ENCODE measurements at places on chromosomes 12 and 14. TPM values are rescaled to one million over a fixed set of nuclear protein-coding genes. Genes with fewer than 3 reads are reported as not detected.

RPS6KA5 gene
- 4.3 TPM for total RNA-seq

OTUB2 gene
- total RNA-seq: 1.0 TPM

ADGRD1 gene
- 124 TPM for total RNA-seq

TMEM132C gene
- total RNA-seq: 1.1 TPM

CISTR gene
- not detected for total RNA-seq

RFX4 gene
- not detected for total RNA-seq

SLCO1B1 gene
- total RNA-seq: not detected

DAZAP2 gene
- 212 TPM for total RNA-seq

STXBP6 gene
- 26.2 TPM for total RNA-seq

DNA sequence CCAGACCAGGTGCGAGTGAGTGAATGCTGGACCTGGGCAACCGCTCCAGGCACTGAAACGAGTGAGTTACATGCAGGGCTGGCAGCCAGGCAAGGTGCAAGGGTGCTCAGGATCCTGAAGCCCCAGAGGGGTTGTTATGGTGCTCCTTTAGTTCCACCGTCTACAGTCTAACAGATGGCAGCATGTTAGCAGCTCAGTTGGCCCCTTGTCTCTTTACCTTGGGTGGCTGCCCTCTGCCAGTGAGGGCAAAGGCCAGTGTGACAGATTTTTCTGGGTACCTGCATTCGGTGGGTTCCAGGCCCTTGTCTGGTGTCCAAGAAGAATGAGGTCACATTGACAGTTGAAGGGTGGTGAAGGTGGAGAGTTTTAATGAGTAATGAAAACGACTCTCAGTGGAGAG is 106.8 kb downstream of the SLCO1B3 start:
- H3K27me3 ChIP-seq: no peaks in the 10 kb centered on the region
- no peak for DNase-seq
- no peaks in the 10 kb centered on the region for H3K4me1 ChIP-seq
- H3K4me3 ChIP-seq: no peak overlapping the region

DNA sequence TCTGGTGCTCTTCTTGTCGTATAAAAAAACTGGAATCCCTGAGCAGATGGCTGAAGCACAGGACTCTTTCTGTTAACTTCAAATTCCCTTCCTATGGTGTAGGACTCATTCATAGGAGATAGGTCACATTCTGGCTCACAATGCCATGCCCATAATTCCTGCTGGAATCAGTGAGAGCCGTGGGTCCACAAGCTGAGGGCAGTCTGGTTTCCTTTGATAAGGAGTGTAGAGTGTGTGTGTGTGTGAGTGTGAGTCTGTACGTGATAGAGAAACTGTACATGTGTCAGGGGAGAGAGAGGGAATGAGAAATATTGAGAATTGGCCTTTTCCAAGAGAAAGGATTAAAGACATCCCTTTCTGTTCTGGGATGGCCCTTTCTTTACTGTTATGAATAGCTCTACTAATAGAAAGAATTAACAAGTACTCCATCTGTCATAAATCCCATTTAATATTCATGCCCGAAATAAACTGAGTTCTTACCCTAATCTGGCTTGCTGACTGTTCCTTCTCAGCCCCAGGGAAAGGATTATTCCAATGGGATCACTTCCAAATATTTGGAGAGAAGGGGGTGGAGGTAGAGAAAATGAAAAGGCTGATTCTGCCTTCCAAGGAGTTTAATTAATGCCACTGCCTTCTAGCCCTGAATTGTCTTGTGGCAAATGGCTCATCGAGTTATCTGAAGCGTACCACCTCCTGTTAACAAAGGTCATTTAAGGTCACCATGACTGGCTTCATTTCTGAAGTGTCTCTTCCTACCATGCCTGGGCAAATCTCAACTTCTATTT is 79.0 kb downstream of the TMX1 start:
- H3K36me3 ChIP-seq: no peaks in the 10 kb centered on the region
- H3K27ac ChIP-seq: no peak overlapping the region
- no peaks in the 10 kb centered on the region for H3K27me3 ChIP-seq
- no peaks in the 10 kb centered on the region for H3K4me1 ChIP-seq
- H3K4me3 ChIP-seq: no peak overlapping the region

DNA sequence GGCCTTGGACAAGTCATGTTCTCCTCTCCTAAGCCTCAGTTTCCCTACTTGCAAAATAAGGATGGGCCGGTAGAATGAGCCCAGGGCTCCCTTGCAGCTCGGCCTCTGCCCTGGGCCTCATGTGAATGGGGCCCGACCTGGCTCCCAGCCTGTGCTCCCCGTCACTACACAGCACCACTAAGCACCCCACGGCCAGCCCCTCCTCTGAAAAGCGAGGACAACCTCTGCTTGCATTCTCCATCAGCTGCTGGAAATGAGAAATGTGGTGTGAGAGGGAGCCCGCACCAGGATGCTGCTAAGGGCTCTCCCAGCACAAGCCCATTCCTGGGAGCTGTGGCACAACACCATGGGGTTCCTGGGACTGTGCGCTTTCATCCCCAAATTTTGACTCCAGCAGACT is 10.2 kb downstream of the SLC25A47 start:
- peaks cover 51% of the 10 kb centered on the region for H3K36me3 ChIP-seq
- H3K4me3 ChIP-seq: no peak overlapping the region
- no peaks in the 10 kb centered on the region for H3K4me1 ChIP-seq
- no peak for DNase-seq

GRCh38 chr14:104975481-104976197 is 2.5 kb downstream of the AHNAK2 start:
- H3K4me1 ChIP-seq: peaks cover 83% of the 10 kb centered on the region
- no peak overlapping the region for H3K27ac ChIP-seq
- no peaks in the 10 kb centered on the region for H3K27me3 ChIP-seq
- H3K4me3 ChIP-seq: no peak overlapping the region
- no peaks in the 10 kb centered on the region for H3K36me3 ChIP-seq
- DNase-seq: peak; percentile 76

DNA sequence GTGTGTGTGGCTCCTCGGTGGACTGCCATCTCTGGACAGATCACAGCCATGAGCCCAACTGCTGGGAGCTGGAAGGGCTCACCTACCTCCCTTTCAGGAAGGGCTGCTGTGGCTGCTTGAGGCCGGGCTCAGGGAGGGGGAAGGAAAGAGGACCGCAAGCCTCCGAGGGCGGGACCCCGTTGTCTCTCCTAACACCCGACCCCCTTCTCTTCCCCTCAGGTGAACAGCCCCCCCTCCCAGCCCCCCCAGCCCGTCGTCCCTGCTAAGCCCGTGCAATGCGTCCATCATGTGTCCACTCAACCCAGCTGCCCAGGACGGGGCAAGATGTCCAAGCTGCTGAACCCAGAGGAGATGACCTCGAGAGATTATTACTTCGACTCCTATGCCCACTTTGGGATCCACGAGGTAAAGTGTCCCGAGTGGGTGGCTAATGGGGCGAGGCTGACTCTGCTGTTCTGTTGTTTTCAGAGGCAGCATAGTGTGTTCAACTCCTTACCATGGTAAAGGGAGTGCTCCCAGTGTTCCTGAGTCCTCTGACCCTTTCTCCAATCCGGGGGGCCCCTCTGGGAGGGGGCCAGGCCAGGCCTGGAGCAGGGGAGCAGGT is 49.5 kb downstream of the PRMT8 start:
- no peak overlapping the region for H3K4me3 ChIP-seq
- H3K4me1 ChIP-seq: no peaks in the 10 kb centered on the region
- H3K27me3 ChIP-seq: no peaks in the 10 kb centered on the region

GRCh38 chr12:54159140-54159539 is 29.6 kb downstream of the SMUG1 start:
- no peak overlapping the region for H3K4me3 ChIP-seq
- no peaks in the 10 kb centered on the region for H3K36me3 ChIP-seq
- no peaks in the 10 kb centered on the region for H3K4me1 ChIP-seq
- peak; percentile 57 for DNase-seq
- H3K27me3 ChIP-seq: no peaks in the 10 kb centered on the region
- no peak overlapping the region for H3K27ac ChIP-seq

DNA sequence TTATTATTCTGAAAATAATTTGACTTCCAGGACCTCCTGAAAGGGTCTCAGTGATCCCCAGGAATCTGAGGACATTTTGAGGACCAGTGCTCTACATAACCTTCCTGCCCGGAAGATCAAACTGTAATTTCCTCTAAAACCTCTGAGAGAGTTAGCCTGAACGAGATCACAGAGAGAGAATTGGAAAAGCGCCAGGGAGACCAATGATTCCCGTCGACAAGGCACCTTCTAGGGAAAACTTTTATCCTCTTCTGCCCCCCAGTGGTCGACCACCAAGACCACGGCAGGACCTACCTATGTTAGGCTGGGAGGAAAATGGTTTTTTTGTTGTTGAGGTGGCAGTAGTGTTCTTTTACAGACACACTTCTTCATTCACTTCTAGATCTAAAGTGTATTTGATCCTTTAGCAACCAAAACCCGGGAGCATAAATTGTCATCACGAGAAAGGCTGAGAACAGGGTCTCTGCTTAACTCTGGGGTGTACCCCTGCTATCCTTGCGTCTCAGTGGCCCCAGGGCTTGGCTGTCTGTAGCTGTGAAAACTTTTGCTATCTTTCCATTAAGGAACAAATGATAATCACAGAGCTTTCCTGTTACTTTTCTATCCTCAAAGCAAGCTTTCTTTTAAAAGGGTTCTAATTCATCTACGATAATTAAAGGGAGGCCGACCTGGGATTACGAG is 62.9 kb upstream of the NID2 start:
- no peaks in the 10 kb centered on the region for H3K4me1 ChIP-seq
- no peak overlapping the region for H3K4me3 ChIP-seq
- H3K27ac ChIP-seq: no peak overlapping the region
- DNase-seq: peak; percentile 35
- no peaks in the 10 kb centered on the region for H3K36me3 ChIP-seq

GRCh38 chr14:21133901-21134300 is 22.0 kb downstream of the OR5AU1 start:
- no peak for DNase-seq
- H3K36me3 ChIP-seq: no peaks in the 10 kb centered on the region
- H3K4me3 ChIP-seq: no peak overlapping the region
- no peak overlapping the region for H3K27ac ChIP-seq
- no peaks in the 10 kb centered on the region for H3K27me3 ChIP-seq

DNA sequence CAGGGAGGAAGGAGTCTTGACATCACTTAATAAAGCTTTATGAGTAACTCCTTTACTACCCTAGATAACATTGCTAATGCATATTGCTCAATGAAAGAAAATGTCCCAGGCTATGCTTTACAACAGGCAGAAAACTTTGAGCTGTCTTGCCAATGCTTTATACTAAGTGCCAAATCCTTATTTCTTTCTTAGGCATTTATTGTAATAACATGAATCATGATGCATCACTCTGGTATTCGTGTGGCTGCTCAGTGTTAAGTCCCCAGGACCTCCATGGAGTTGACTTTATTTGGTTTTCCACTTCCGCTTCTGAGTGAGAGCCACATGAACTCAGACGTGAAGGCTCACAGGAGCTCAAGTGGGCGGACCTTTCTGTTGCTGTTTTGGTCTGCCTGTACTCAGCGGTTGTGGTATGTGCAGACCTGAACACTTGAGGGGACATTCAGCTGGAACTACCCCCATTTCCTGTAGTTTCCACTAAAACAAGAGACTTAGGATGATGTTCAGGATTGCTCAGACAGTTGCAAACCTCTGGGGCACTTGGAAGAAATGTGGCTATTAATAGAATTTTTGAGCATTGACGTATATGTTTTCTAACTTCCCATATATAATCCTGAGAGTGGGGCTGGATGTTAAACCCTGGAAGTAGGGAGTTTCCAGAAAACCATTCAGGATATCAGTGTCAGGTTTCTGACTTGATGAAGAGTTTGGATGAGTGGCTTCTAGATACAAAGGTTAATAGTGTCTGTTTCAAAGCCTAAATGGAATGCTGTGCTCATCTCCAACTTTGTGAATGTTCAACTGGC is 258.6 kb downstream of the MSRB3 start:
- DNase-seq: peak; percentile 24
- H3K27ac ChIP-seq: no peak overlapping the region
- no peaks in the 10 kb centered on the region for H3K36me3 ChIP-seq
- H3K4me3 ChIP-seq: no peak overlapping the region
- no peaks in the 10 kb centered on the region for H3K4me1 ChIP-seq
- no peaks in the 10 kb centered on the region for H3K27me3 ChIP-seq

DNA sequence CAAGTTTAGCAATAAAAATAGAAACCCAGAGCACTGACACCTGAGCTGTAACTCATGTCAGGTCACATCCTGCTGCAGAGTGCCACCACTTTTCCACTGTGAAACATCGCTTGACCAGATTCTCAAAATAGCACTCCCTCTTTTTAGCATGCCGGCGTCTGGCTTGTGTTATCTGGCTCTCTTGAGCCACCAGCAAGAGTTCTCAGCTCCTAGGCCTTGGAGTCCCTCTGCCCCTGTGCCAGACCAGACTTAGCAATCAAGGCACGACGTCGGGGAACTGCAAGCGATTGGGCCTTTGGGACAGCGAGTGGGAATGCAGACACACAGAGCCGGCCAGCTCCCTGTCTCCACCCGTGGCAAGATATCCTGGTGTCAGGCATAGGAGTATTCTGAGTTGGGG is 52.5 kb downstream of the SPIC start:
- no peak overlapping the region for H3K4me3 ChIP-seq
- no peaks in the 10 kb centered on the region for H3K4me1 ChIP-seq
- no peaks in the 10 kb centered on the region for H3K27me3 ChIP-seq
- H3K27ac ChIP-seq: no peak overlapping the region
- no peak for DNase-seq
- H3K36me3 ChIP-seq: no peaks in the 10 kb centered on the region

GRCh38 chr14:50757702-50758101 is 73.3 kb downstream of the NIN start:
- H3K27ac ChIP-seq: no peak overlapping the region
- peaks cover 64% of the 10 kb centered on the region for H3K36me3 ChIP-seq
- H3K4me1 ChIP-seq: no peaks in the 10 kb centered on the region

GRCh38 chr12:2857021-2857431 is at the start of gene TEX52:
TEX52 (minus strand) TSS chr12:2857039; CDS start chr12:2857026, 13 bp downstream.
- no peak for DNase-seq
- H3K4me3 ChIP-seq: no peak within 1 kb of the TSS

GRCh38 chr14:89641495-89642175 is 224.6 kb upstream of the FOXN3 start:
- H3K4me1 ChIP-seq: no peaks in the 10 kb centered on the region
- H3K36me3 ChIP-seq: no peaks in the 10 kb centered on the region
- H3K4me3 ChIP-seq: no peak overlapping the region
- no peaks in the 10 kb centered on the region for H3K27me3 ChIP-seq
- no peak for DNase-seq

DNA sequence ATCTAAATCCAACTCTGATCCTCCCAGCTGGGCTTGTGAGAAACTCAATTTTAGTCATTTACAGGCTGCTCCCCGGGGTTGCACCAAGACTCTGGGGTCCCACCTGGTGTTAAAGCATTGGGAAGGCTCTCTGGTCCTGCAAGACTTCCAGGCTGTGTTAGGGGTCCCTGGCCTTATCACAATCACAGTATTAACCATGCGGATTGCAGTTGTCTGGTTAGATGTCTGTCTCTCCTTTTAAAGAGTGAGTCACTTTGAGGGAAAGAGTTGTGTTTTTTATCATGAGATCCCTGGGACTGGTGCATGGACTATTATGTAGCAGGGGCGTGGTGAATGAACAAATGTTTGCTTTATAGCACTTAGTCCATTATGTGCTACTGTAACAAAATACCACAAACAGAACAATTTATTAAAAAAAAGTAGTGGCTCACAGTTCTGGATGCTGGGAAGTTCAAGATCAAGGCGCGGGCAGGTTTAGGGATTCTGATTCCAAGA is 531.4 kb downstream of the FUT8 start:
- H3K4me1 ChIP-seq: no peaks in the 10 kb centered on the region
- no peak for DNase-seq
- no peak overlapping the region for H3K4me3 ChIP-seq
- H3K36me3 ChIP-seq: no peaks in the 10 kb centered on the region
- H3K27ac ChIP-seq: no peak overlapping the region

- H3K36me3 ChIP-seq: no peaks in the 10 kb centered on the region
- no peak for DNase-seq
Observed at GRCh38 chr12:65384240-65384639, 105.8 kb downstream of the MSRB3 start.
